ENCODE measurements at places on chromosomes 5 and 9.

DNA sequence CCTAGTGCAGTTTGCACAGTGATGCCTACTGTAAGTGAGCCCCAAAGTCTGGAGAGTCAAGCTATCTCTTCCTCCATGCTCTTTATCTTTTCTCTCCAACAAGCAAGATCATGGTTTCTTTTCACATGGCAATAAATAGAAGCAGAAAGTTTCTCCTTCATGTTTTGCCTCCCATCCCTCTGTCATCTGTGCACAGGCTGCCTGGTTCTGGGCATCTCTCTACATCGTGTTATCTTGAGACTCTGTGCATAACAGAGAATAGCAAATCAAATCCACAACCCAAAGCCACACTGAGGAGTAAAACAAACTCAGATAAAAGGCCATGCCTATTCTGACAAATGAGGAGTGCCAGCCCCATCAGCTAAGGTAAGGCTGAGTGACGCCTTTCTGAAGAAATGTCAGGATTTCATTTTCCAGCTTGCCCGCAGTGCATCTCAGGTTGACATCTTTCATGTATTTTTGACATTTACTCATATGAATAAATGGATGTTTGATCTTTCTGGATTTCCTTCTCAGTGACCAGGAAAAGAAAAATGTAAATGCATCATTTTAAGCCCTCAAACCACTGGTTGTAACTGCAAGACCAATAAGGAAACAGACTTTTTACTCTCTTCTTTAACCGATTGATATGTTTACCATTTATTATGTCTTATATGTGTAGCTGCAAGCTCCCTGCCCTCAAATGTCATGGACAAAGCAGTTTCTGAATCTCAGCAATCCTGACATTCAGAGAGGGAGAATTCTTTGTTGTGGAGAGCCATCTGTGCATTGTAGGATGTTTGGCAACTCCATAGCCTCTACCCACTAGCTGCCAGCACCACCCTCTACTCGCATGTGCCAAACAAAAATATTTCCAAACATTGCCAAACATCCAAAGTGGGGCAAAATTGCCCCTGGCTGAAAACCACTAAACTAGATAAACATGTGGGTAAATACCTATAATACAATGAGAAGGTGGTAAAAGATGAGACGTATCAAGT lies 49.2 kb upstream of the ACO1 start:
- DNase-seq = no peak

DNA sequence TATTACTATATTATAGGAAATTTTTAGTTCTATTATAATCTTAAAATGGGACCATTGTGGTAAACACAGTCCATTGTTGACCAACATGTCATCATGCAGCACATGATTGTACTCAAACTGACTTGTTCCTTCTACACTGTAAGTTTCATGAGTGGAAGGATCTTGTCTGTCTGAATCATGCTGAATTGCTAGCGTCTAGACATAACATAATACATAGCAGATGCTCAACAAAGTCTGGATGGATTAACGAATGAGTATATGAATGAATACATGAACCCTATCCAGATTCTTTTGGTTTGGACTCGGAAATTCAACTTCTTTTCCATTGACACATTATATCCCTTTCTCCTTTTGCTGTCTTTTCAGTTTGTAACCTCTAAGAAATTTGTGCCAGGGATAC lies 429.2 kb upstream of the SGCD start:
- DNase-seq = no peak

GRCh38 chr5:146894753-146895521 lies 16.4 kb upstream of the PPP2R2B start:
- DNase-seq = no peak

GRCh38 chr5:167982-168660 lies 23.2 kb upstream of the LRRC14B start:
- DNase-seq = no peak

- no peak for DNase-seq
Measured at GRCh38 chr5:37740331-37741066, 99.3 kb downstream of the GDNF start.

DNA sequence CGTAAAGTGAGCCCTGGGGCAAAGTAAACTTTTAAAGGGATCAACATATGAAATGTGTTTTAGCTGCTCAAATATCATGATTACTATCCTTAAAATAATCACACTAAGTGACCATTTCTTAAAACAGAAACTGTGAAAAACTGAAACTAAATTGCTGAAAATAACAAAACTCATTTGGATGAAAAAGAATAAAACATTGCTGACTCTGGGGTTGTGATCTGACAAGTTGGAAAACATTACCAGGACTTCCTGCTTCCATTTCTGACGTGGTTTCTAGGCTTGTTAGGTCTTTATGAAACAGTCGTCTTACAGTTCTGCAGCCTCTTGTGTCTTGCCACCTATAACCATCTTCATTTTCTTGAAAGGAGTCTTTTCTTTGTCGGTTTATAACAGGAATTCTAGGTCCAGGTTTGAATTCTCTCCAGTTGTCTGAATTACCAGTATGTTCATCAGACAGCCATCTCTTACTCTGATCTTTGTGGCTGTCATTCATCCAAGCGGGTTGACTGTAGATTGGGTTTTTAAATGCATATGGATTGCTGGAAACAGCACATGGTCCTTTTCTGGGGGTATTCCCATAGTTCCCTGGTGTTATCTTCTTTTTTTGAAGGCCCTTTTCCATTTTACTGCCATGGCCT lies 1.7 kb downstream of the TUT7 start:
- no peak for DNase-seq

- no peak for DNase-seq
Measured at GRCh38 chr9:134816264-134816663, 64.3 kb upstream of the FCN2 start.

DNA sequence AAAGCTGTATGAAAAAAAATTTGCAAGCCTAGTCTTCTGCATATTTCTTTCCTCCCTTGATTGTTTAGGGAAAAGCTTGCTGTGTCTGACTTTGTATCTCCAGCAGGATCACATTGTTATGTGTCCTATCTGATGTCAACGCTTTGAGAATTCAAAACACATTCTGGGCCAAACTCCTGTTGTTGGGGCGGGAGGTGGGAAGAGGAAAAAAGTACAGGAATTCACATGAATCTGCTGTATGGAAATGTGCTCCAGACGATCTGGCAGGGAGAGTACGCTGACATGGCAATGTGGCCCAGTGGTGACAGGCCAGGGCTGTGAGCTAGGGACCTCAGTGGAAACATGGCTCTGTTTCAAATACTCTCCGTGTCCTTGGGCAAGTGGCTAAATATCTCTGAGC lies 87.4 kb upstream of the GNA14 start:
- no peak for DNase-seq

DNA sequence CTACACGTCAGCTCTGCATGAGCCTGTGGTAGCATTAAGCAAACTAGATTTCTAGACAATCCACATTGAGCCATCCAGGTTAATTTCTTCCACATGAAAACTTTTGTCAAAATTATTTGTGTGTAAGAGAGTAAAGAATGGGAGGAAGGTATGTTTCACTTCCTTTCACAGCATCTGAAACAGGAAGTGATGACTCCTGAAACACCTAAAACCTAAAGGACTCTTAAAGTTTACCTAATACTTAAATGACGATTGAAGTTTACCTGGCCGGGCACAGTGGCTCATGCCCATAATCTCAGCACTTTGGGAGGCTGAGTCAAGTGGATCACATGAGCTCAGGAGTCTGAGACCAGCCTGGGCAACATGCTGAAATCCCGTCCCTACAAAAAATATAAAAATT lies 223.8 kb downstream of the CEMIP2 start:
- no peak for DNase-seq

DNA sequence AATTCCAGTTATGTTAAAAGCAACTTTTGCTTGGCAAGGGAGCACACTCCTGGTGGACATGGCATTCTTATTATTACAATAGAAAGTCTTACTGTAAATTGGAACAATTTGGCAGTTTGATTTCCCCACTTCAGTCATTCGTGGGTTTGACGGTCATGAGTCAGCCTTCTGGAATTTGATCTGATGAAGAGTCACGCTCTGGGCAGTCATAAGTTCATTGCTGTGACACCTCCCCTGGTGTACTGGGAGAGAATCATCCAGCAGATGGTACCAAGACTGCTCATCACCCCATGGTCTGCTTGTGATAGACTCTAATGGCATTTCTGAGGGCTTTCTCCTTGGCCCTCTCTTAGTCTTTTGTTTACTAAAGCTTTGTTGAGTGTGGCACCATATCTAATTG lies 53.8 kb downstream of the GLRA1 start:
- DNase-seq = no peak

GRCh38 chr9:2597483-2597882 lies 24.1 kb upstream of the VLDLR start:
- no peak for DNase-seq

GRCh38 chr5:110549301-110549700 lies 177.2 kb downstream of the TMEM232 start:
- DNase-seq = no peak

GRCh38 chr9:112640311-112640710 lies 77.6 kb downstream of the INIP start:
- no peak for DNase-seq

GRCh38 chr9:31759703-31760102 lies 624.7 kb upstream of the ACO1 start:
- no peak for DNase-seq
